ENCODE measurements at places on chromosomes 5 and 9.

GRCh38 chr5:170466988-170467707, 36.7 kb upstream of the KCNIP1 start:
- DNase-seq = peak; percentile 65

GRCh38 chr9:22992780-22993179, 546.2 kb downstream of the DMRTA1 start:
- no peak for DNase-seq

- no peak for DNase-seq
Observed at GRCh38 chr9:36864491-36865410, 169.3 kb downstream of the PAX5 start.

- no peak for DNase-seq
Observed at GRCh38 chr5:20032896-20033295, 44.9 kb upstream of the CDH18 start.

GRCh38 chr5:68641211-68641610, 425.7 kb downstream of the PIK3R1 start:
- no peak for DNase-seq

DNA sequence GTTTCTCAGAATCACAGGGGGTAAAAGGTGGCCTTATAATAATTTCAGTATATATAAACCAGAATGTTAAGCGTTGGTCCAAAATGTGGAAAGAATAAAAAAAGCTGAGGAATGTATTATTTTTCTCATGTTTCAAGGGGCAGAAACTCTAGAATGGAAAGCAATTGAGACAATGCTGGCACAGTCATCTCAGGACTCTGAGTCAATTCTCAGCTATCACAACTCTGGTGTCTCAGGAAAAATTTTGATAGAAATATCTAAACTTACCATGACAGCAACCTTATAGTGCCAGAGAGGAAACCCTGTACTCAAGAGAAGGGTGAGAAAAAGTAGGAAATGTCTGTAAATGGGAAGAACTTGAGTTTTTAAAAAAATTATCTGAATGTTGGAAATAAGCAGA, 1189.4 kb upstream of the NUDT12 start:
- no peak for DNase-seq

GRCh38 chr5:124461941-124462340, 284.5 kb downstream of the ZNF608 start:
- no peak for DNase-seq

DNA sequence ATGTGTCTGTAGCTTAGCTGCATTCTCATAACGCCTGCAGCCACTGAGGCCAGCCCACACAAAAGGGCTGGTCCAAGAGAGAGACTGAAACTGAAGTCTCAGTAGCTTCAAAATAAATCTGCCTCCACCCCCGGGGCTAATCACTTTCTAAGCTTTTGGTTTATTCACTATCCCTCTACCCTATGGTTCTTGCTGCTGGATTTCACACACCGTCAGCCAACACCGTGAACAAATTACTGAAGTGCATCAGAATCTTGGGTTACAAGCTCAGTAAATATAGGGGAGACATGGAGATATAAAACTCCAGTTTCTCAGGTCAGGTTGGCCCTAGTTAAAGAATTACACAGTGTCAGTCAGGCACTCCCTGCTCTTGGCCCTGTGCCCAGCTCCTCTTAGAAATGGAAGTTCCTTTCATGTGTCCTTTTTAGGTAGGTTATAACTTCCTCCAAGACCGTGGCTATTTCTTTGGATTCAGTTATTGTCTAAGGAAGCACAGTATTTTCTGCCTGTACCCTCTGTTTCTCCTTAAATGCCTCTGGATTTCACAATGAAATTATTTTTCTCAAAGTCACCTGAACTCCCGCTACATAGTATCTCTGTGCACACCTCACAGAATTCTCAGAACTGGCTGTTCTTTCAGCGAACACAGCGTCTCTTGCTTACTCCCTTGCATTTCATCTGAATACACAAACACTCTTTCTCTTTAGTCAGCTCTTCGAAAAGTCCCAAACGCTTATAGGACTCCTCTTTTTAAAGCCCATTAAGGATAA, 112.5 kb downstream of the FAM174A start:
- DNase-seq = no peak

GRCh38 chr9:111752455-111752854, 42.3 kb downstream of the SHOC1 start:
- DNase-seq = no peak

DNA sequence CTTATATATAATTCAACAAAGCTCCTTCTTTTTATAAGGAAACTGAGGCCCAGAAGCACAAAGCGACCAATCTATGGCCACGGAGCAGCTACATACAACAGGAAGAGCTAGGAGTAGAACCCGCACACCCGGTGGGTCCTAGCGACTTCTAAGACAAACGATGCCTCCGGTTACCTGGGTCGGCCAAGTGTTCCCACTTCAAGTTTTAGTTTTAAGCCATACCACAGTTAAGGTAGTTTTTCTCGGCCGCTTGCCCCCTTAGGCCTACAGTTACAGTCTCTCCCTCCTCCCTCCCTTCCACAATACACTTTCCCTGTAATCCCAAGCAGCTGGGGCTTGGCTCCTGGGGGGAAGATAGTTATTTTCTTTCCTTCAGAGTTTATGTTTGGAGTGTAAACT, 533 bp downstream of the SREK1IP1 start:
- no peak for DNase-seq

DNA sequence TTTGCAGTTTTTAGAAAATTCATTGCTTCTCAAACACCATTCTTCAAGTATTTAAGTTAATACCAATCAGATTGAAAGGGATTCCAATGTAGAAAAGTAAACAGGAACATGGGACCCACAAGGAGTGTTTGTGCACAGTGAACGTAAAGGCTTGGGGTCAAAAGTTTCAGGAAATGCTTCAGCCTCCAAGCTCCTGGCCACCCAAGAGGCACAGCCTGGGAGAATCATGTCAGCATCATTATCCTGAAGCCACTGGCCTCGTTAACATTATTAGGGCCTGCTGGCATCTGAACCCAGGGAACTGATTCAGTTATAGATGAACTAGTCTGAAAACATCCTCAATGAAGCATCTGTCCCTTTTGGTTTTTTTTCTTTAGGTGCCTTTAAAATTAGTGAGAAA, 122.9 kb downstream of the NXNL2 start:
- DNase-seq = no peak
